ENCODE measurements at places on chromosomes 3 and 15.

- no peak for DNase-seq
Observed at GRCh38 chr3:185770109-185770508, 54.7 kb downstream of the IGF2BP2 start.

GRCh38 chr15:47500842-47501241, 216.5 kb upstream of the SEMA6D start:
- DNase-seq = no peak

DNA sequence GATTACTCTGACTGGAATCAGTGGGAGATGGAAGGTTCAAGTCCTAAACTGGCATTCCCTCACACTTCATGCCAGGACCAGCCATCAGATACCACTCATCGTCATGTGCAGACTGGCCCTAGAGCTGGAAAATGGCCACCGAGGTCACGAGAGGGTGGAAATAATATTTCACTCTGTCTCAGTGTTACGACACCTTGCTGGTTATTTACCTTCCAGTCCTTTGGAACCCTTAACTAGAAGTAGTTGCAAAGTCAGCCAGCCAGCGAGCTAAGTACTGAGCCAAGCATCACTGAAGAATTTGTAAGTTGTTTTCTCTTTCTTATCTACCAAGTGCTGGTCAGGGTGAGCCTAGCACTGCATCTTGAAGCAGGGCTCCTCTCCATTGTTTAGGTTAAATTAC, 309.9 kb upstream of the RASGRP1 start:
- DNase-seq = no peak

GRCh38 chr15:42691308-42691707, 45.6 kb downstream of the CDAN1 start:
- DNase-seq = no peak

DNA sequence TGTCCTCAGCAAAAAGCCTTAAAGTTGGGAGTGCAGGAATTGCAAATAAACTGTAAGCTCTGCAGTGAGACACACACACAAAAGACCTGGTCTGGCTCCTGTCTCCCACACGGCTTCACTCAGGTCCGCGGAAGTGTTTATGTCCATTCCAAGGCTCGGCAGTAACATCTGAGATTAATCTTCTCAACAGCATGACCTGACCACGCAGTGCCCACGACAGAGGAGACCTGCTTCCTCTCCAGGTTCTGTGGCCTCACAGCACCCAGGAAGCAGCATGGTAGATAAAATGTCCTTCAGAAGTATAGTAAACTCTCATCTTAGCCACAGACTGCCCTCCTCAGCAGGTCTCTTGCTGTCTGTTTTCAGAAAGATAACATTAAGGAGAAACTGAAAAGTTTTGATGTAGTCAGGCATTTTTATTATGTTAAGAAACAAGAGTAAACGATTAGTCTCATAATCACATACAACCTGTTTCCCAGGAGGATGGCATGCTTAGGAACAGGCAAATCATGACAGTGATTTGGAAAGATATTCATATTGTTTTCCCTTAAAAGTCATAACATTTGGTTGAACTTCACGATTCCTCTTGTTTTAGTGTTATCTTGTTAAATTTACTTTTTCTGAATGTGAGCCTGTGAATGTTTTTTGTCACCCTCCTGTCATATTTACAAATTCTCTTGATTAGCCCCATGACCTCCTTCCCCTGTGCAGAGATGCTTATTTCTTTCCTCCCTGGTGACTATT, 34.6 kb downstream of the CD200R1L start:
- no peak for DNase-seq

DNA sequence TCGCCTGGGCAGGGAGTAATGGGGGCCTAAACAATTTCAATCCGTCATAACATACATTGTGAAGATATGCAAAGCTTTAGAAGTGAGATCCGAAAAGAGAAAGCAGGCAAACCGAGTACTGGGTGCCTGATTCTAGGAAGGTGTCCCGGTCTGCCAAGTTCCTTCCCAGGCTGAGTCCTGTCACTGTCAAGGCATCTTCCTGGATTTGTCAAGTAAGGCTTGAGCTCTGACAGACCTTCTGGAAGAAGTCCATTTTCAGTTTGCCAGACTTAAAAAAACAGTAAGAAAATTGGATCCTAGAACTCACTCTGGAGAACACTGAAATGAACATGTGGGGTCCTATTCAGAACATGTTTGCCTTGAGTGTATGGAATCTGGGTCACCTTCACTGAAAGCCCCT, 253.9 kb downstream of the RORA start:
- DNase-seq = no peak

GRCh38 chr3:12585181-12585580, 28.3 kb downstream of the MKRN2 start:
- DNase-seq = no peak

- DNase-seq = no peak
Observed at GRCh38 chr3:155244216-155244615, 49.3 kb downstream of the STRIT1 start.

GRCh38 chr3:193140381-193140780, 100.6 kb upstream of the PLAAT1 start:
- DNase-seq = no peak

DNA sequence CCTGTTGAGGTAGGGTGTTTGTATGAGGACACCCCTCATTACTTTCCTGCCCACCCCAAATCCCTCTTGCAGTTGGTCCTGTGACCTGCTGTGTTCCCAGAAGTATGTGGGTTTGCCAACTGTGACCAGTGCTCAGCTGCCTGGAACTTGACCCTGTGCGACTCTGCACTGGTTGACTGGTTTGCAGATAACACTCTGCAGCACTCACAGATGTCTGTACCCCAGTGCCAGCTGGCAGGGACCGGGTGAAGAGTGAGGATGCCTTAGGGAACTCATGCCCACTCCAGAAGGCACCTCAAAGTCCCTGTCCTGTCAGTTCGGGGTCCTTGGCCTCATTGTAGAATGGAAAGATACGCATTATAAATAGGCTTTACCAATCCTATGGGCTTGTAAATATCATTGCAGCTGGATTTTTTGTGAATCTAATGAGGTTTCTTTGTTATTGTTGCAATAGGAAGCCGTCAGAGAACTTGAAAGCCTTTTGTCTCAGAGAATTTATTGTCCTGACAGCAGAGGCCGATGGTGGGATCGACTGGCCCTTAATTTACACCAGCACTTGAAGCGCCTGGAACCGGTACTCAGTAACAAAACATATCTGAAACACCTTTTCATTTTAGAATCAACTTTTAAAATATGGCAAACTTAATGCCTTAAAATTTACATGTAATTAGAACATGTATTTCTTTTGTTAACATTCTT, 18.2 kb downstream of the FAN1 start:
- DNase-seq = no peak

DNA sequence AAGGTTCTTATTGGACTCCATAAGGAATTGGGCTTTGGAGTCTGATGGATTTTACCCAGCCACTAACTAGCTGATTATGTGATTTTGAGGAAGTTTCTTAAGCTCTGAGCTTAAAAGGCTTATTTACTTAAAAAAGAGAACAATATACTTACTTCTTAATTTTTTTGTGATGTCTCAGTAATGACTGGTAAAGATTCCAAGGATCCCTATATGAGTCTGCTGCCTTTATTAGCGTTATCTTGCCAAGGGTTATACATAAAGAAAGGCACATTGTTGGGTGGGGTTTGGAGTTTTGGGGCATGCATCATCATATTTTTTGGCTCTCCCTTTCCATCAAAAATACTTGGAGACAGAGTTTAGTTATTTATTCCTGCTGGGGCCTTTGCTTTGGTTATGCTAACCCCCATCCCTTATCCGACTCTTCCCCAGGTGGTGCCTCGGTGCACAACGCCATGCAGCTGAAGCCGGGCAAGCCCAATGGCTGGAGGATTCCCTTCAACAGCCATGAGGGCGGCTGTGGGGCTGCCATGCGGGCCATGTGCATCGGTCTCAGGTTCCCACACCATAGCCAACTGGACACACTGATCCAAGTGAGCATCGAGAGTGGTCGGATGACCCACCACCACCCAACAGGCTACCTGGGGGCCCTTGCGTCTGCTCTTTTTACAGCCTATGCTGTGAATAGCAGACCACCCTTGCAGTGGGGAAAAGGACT, 6.7 kb downstream of the ADPRH start:
- no peak for DNase-seq

GRCh38 chr3:128492671-128493569, at the start of gene GATA2:
GATA2 (minus strand) TSS chr3:128493201; CDS start chr3:128487031, 6,170 bp downstream.
- no peak for DNase-seq

- no peak for DNase-seq
Observed at GRCh38 chr3:45412763-45413162, 24.4 kb downstream of the LARS2 start.

DNA sequence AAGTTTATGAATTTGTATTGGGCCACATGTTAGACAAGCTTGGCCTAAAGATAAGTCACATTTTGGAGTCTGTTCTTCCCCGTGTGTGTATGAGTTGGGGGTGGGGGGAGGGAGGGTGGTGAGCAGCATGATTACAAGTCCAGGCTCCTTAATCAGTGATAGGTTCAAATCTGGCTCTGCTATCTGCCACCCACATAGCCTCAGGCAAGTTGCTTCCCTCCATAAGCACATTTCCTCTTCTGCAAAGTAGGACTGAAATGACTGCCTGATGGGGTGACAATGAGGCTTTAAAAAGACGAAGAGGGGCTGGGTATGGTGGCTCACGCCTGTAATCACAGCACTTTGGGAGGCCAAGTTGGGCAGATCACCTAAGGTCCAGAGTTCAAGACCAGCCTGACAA, 1.1 kb upstream of the SPATA12 start:
- DNase-seq = no peak

- no peak for DNase-seq
Observed at GRCh38 chr3:44021651-44022594, 219.8 kb upstream of the TOPAZ1 start.

DNA sequence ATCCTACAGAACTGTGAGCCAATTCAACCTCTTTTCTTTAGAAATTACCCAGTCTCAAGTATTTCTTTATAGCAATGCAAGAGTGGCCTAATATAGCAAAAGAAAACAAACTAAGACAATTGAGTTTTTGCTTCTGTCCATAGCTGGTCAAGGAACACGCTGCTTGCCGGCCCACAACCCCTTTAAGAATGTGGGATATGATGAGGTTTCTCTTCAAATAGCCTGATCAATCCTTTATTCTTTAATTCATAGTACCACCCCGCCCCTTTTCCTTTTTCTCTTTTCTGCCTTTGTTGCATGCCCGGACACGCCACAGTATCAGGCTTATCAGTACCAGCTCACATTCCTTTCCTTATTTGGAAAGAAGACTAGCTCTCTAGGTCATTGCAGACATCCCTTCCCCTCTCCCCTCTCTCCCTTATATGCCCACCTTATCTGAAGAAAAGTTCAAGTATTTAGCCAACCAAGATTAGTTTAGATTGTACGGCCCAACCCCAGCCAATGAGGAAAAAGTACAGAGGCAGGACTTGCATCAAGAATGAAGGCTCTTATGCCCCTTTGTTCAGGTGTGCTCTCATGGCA, 404.5 kb downstream of the OCA2 start:
- DNase-seq = no peak
